ENCODE measurements at places on chromosomes 16 and 17.

DNA sequence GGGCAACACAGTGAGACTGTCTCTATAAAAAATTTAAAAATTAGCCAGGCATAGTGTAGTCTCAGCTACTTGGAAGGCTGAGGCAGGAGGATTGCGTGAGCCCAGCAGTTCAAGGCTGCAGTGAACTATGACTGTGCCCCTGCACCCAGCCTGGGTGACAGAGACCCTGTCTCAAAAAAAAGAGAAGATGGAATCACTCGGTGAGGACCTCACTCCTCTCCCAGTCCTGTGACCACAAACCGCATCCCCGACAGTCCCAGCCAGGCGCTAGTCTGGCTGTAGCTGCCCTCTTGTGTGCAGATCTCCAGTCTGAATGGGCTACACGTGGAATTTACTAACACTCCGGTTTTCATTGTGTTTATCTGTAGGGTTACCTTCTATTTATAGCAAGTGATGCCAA is 11.1 kb downstream of the DEXI start:
- no peak for DNase-seq

GRCh38 chr17:44334315-44334714 is 9.7 kb upstream of the SLC25A39 start:
- DNase-seq, result no peak

GRCh38 chr17:75010683-75011400 is 1.6 kb upstream of the MRPL58 start:
- no peak for DNase-seq

- DNase-seq, result no peak
These were observed 8.8 kb downstream of the ADAT1 start for GRCh38 chr16:75614066-75614897.

- DNase-seq, result peak; percentile 60
These were observed 1.3 kb downstream of the ASPSCR1 start for GRCh38 chr17:81978524-81979298.

- peak; percentile 25 for DNase-seq
These were observed 345 bp downstream of the EMC8 start for GRCh38 chr16:85798901-85799496.

- DNase-seq, result no peak
These were observed 193.0 kb downstream of the IRF8 start for GRCh38 chr16:86091976-86092375.

- no peak for DNase-seq
These were observed 19.0 kb downstream of the SLC7A5 start for GRCh38 chr16:87850009-87851006.

- DNase-seq, result no peak
These were observed 180.6 kb downstream of the COPRS start for GRCh38 chr17:31678431-31678830.

GRCh38 chr16:3254309-3254708 is 2.1 kb downstream of the MEFV start:
- no peak for DNase-seq

DNA sequence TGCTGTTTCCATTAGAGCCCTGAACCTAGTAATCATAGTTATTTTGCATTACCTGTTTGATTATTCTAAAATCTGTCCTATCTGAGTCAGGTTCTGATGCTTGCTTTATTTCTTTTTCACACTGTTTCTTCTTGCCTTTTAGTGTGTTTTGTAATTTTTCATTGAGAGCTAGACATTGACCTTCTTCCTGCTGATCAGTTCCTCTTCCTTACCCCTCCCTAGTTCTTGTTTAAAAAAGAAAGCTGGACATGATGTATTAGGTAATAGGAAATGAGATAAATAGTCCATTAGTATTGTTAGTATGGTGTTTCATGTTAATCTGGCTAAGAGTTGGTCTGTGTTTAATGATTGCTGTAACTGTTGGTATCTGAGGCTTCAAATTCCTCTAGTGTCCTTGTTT is 13.4 kb downstream of the WWP2 start:
- DNase-seq, result no peak

DNA sequence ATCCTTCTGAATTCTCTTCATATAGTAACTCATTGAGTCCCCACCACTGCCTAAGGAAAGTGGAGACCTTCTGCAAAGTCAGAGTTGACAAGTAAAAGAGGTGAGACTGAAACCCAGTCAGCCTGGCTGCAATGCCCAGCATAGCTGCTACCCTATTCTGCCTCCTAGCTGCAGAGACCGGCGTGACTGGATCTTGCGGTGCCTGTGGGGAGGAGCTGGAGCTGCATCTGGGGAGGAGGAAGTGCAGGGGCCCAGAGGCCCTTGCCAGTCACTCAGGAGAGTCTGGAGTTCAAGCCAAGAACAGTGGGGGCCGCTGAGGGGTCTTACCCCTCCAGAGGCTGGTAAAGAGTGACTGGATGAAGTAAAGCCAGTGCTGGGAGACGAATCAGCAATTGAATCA is 35.0 kb upstream of the ZNF423 start:
- DNase-seq, result no peak

GRCh38 chr16:85752511-85753420 is 1.9 kb upstream of the C16orf74 start:
- no peak for DNase-seq

GRCh38 chr16:23379707-23380106 is 73.3 kb downstream of the COG7 start:
- no peak for DNase-seq

GRCh38 chr16:23908790-23909189 is 73.0 kb downstream of the PRKCB start:
- DNase-seq, result no peak

DNA sequence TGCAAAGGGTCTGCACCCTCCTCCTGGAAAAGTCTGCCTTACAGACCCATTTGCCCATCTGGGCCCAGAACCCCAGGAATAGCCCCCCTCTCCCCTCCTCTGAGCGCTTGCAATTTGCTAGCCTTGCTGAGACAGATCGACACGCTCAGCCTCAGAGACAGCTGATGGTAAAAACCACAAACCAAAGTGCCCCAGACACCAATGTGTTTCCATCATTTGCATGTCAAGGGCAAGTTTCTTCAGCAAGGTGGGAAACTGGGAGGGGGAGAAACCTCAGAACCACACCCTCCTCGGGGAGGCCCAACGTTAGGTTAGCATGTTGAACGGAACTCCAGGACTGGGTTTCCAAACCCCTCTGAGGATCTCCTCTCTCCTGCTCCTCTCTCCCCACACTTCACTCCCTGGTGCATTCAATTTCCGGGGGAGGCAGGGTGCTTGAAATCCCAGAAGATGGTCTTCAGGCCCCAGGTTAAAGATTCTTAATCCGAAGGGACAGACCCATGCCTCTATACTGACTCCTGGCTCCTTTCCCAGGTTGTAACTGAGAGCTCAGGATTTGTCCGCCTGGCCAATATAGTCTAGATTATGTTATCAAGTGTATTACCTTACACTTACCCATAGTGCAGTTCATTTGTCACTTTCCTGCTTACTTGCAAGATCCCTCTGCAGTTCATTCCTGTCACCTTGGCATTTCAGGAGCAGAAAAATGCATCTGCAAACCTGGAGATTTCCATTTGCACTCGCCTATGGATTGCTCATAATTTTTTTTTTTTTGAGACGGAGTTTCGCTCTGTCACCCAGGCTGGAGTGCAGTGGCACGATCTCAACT is 1.3 kb upstream of the CUEDC1 start:
- no peak for DNase-seq

GRCh38 chr17:71234349-71234748 is 886.5 kb upstream of the SOX9 start:
- no peak for DNase-seq

GRCh38 chr16:4572715-4573114 is 16.6 kb downstream of the C16orf96 start:
- DNase-seq, result no peak

DNA sequence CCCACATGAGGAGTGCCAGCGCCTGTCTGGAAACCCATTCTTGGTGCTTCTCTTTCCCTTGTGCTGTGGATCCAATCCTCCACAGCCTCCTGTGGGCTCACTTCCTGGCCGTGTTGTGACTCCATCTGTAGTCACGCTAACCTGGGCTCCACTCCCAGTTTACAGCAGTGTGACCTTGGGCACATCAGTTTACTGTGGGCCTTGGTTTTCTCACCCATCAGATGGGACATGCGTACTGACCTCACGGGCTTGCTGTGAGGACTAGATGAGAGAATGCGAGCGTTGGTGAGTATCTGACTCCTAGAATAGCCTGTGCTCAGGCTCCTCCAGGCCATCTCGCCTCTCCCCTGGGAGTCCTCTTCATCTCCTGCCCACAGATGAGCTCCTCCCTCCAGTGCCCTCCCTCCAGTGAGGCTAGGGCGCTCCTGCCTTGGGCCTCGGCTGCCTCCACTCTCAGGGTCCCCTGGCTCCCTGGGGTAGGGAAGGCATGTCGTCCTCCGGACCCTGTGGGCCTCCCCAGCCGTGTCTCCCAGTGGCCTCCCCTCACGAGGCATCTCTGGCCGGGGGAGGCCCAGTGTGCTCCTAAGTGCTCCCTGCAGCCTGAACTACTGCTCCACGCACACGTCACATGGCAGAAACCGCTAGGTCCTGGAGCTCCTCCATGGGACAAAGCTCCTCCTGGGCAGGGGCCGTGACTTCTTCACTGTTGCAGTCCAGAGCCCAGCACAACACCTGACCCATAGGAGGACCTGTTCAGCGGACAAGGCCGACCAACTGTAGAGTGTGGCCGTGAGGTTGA is 5.2 kb upstream of the FOXJ1 start:
- DNase-seq, result no peak

GRCh38 chr17:56185491-56186221 is 32.4 kb downstream of the ANKFN1 start:
- no peak for DNase-seq

DNA sequence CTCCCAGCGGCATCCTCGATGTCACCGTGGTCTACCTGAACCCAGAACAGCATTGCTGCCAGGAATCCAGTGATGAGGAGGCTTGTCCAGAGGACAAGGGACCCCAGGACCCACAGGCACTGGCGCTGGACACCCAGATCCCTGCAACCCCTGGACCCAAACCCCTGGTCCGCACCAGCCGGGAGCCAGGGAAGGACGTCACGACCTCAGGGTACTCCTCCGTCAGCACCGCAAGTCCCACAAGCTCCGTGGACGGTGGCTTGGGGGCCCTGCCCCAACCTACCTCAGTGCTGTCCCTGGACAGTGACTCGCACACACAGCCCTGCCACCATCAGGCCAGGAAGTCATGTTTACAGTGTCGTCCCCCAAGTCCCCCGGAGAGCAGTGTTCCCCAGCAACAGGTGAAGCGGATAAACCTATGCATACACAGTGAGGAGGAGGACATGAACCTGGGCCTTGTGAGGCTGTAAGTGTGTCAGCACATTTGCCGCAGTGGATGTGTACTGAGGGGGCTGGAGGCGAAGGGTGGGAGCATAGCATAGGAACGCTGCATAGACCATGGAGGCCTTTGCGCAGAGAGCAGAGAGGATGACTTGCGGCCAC is 3.3 kb upstream of the TEDC2 start:
- no peak for DNase-seq

DNA sequence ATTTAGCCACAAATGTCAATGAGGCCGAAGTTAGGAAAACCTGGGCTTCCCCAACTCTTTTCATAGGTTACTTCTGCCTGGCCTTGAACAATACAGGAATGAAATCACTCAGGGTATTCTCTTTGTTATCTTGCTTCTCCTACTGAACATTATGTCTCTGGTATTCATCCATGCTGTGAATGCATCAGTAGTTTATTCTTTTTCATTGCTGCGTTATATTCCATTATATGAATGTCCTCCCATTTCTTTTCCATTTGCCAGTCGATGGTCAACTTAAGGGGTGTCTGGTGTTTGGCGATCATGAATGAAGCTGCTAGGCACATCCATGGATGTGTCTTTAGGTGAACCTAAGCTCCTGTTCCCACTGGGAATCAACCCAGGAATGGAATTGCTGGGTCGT is 128.3 kb downstream of the CRLF3 start:
- DNase-seq, result no peak

- no peak for DNase-seq
These were observed 41.7 kb downstream of the CREBBP start for GRCh38 chr16:3838600-3839401.

- DNase-seq, result no peak
These were observed 4.8 kb upstream of the ADAT1 start for GRCh38 chr16:75627851-75628250.

GRCh38 chr17:29664743-29665480 is 42.2 kb upstream of the CORO6 start:
- DNase-seq, result peak; percentile 8

DNA sequence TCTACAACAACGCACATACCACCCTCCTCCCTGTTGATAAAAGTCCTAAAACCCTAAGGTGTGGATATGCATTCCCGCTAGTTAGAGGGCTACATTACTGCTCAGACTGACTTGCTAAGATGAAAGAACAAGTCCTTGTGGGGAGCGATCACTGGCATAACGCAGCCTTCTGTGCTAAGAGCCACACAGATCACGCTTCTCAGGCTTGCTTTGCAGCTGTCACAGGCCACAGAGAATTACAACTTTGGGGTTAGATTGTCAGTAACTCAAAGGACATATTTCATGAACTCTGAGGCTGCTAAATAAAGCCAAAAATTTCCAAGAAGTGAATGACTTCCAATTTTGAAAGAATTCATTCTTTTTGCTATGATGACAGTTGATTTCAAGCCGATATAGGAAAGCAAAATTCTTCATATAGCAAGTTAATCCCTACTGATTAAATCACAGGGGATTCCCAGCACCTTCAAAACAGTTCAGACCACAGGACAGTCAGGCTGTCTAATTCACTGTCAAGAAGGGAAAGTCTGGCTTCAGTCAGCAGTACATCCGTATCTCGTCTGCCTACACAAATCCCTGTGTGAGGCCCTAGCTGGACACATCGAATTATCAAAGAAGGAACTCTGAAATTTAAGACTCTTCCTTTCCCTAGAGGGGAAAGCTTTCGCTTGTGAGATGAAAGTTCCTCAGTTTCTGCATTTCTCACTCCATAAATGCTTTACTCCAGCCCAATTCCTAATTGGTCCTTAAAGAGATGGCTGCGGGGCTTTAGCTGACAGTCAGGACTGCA is 107.1 kb downstream of the VPS53 start:
- DNase-seq, result no peak

GRCh38 chr16:47624563-47624962 is 163.4 kb downstream of the PHKB start:
- no peak for DNase-seq
